Spleen (tissue), 13 donors: ENCODE measurements at places on chromosomes 4 and X.
A peak's percentile ranks its signal among the peaks of the same experiment; 100 is the strongest.

DNA sequence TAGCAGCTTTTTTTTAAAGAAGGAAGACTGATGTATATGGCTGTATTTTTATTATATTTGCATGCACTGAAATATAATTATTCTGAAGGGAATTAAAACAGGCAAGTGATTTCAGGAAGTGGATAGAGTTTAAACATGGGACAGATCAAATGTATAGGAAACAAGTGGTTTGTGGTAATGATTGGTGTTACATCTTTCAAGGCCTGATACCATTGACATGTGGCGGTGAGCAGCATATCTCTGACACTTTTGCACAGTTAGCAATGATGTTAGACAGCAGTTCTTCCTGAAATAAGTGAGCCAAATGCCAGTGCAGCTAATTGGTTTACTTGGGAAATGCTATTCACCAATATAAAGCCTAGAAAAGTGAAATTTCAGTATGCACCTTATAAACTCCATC, 272.1 kb downstream of the RPA4 start:
- DNase-seq, result no peak

DNA sequence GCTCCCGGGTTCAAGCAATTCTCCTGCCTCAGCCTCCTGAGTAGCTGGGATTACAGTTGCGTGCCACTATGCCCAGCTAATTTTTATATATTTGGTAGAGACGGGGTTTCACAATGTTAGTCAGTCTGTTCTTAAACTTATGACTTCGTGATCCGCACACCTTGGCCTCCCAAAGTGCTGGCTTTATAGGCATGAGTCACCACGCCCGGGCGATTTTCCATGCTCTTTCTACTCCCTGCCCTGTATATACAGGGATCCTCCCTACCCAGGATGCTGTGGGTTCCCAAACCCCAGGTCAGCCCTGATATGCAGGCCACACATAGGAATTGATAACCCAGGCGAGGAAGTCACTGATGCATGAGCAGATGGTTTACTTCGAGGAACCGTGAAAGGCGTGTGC, 31.4 kb downstream of the SSX5 start:
- no peak for DNase-seq

DNA sequence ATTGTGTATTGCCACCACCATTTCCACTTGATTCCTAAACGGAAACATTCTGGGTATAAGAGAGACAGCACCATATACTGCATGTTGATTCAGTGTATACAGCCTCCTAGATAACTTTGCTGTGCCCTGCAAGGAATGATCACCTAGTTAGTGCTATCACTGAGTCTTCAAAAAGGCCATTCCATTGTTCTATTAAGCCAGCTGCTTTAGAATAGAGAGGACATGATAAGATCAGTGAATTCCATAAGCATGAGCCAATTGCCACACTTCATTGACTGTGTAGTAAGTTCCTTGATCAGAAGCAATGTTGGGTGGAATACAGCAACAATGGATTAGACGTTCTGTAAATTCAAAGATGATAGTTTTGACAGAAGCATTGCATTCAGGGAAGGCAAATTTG, 1047.3 kb downstream of the PCDH18 start:
- DNase-seq, result no peak

GRCh38 chr4:28241021-28241420, 1380.4 kb downstream of the STIM2 start:
- DNase-seq, result no peak

DNA sequence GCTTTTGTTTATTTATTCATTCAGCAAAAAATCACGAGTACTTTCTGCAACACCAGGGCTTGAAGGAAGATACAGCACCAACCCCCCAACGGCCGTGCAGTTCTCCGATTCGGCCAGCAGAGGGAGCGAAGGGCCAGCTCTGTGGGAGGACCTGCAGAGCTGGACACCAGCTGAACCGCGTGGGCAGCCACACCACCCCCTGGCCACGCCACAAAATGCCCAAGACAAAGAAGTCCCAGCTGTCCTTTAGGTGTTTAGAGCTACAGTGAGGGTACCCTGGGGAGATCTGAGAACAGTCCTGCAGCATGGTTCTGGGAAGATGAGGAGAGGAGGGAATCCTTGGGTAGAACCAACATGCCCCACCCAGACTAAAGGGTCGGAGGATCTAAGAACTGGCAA, 83.1 kb downstream of the RELL1 start:
- peak; percentile 94 for DNase-seq

DNA sequence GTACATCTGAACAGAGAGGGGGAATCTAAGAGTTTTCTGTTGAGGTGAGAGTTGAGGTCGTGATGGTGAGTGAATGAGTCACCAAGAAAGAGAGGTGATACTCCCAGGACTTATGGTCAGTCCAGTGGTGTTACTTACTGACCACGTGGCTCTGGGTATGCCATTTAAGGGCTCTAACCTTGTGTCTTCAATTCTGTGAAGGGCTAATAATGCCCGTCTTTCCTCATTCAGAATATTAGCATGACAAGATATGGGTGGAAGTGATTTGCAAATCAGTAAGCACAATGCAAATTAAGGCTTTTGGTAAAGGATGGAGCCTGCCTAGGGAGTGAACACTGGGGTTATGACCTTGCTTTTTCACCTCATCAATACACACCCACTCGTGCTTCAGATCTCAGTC, 75.2 kb downstream of the COQ2 start:
- no peak for DNase-seq

- no peak for DNase-seq
Measured at GRCh38 chr4:70196857-70197256, 1.3 kb downstream of the ODAM start.

- DNase-seq, result no peak
Measured at GRCh38 chrX:19721726-19722370, 165.6 kb downstream of the SH3KBP1 start.

DNA sequence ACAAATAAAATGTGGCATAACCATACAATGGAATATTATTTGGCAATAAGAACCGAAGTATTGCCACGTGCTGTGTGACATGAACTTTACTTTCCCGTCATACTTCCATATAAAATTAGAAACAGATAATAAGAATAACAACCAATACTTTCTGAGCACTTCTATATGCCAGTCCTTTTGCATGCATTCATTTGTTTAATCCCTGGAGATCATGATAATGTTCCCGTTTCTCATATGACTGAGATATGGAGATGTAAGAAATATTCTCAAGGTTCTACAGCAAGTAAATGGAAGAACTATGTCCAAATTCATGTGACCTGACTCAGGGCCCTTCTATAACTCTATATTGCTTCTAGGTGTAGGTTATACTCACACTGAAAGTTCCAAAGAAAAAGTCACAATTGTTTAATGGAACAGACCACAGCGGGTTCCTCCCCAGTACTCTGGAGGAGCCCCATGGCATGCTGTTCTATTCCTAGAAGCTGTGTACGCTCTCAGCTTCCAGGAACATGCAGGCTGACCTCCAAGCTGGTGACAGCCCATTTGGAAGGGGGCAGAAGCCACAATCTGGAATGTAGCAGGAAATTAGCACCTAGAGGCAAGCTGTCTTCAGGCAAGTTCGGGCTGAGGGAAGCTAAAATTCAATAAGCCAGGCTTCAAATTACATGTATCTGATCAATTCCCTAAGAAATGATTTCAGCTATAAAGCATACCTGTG, 31.5 kb downstream of the QDPR start:
- DNase-seq, result no peak

DNA sequence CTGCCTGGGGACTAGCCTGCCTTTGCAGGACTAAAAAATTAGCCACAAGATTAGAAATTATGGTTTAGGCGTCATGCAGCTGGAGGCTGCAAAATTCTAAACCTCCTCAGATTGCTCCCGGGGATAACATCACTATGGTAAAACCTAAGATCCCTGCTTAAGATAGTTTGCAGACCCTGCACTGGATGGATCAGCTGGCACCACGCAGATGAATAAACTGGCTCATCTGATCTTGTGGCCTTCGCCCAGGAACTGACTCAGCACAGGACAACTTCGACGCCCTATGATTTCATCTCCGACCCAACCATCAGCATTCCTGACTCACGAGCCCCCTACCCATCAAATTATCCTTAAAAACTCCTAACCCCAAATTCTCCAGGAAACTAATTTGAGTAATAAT, 482.4 kb downstream of the SPRY1 start:
- DNase-seq, result no peak

GRCh38 chrX:134909261-134909660, 81.5 kb upstream of the SMIM10 start:
- no peak for DNase-seq
